Foreskin keratinocyte (primary cell): ENCODE measurements at places on chromosomes 4 and X. TPM values are rescaled to one million over a fixed set of nuclear protein-coding genes. Genes with fewer than 3 reads are reported as not detected.

EDA gene
- total RNA-seq, result 1.1 and 1.4 TPM in 2 replicates

DIPK2B gene
- total RNA-seq, result not detected in 2 replicates

- DNase-seq, result no peak
Measured at GRCh38 chr4:147493307-147493706, 12.4 kb downstream of the EDNRA start.

GRCh38 chrX:13666836-13667235 is 13.9 kb downstream of the TCEANC start:
- DNase-seq, result no peak

- DNase-seq, result no peak
Measured at GRCh38 chrX:40953369-40953768, 131.9 kb upstream of the USP9X start.

DNA sequence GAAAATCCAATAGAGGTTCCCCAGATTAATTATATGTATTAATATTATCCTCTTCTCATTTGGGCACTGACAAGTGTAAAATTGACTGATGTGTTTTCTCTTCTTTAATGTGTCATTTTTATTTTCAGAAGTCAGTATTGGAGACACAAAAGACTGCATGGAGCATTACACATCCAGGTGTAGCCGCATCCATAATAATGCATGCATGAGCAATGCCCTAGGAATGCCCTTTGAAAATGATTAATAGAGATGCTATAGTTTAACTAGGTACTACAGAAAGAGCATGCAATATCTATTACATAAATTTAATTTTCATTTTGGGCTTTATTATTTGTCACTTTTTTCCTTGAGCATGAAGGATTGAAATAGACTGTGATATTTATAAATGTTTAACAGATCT is 509.9 kb downstream of the SPOCK3 start:
- peak; percentile 62 for DNase-seq

DNA sequence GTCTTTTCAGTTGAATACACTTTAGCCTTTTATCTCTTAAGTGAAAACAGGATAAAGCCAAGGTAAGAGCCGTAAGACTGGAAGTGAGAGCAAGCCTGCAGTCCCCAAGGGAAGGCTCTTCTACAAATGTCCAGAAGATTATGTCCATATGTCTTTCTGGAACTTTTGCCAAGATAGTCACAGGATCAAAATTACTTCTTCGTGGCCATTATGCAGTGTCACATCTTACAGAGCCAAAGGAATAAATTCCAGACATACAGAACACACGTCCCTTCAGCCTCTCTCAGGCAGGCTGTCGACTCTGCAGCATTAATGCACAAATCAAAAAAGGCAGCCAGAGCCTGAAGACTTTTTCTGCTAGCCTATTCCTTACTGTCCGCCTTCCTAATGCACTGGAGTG is 10.9 kb upstream of the GATB start:
- DNase-seq, result no peak

DNA sequence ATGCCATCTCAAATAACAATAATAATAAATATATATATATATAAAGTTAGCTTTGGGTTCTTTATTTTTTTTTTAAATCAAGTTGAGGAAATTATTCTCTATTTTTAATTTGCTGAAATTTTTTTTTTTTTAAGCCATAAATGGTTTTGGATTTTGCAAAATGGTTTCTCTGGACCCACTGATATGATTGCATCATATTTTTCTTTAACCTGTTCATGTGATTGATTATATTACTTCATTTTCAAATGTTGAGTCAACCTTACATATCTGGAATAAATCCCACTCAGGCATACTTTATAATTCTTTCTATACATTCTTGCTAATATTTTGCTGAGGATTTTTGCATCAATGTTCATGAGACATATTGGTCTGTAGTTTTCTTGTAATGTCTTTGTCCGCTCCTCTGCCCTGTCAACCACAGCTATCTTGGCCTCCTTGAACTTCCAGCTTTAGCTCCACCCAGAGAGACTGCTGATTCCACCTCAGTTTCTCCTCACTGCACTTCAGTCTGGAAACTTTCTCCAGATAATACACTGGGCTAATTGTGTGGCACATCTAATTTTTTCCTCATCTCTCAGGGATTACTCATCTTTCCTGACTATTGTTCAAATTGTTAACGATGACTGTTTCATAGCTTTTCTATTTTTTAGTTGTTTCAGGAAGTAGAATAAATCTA is 160.9 kb upstream of the GIMD1 start:
- DNase-seq, result peak; percentile 86

- no peak for DNase-seq
Measured at GRCh38 chr4:28373191-28373590, 1512.5 kb downstream of the STIM2 start.

GRCh38 chr4:47383829-47384427 is 79.6 kb downstream of the COMMD8 start:
- DNase-seq, result peak; percentile 28

DNA sequence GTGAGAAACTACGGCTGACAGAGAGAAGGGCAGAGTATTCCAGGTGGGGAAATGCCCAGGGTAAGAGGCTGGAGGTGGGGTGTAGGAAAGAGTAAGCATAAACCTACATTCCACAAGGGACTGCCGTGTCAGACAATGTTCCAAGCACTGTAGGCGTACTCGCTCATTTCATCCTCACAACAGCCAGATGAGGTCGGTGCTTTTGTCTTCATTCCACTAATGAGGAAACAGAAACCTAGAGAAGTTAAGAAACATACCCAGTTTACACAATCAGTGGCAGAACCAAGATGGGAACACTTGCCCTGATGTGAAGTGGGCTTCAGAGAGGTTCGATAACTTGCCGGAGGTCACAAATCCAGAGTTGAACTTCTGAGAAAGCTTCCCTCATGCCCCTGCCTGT is 4.6 kb downstream of the SASH3 start:
- DNase-seq, result no peak

DNA sequence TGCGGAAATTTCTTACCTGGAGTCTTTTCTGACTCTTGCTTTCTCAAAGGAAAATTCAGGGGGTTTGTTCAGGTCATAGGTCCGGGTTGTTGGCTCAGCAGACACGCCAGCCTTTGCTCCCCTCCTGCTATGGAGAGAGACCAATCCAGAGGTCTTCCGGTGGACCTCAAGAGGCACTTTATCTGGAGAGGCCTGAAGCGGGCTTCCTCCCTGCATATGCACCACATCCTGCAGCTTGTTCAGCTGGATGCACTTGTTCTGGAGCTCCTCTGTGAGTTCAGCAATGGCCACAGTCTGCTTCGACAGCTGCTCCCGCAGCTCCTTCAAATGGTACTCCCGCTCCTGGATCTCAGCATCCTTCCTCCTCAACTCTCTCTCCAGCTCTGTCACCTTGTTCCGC is 10.5 kb downstream of the PRKG2 start:
- DNase-seq, result no peak
